HFF-Myc (cell line): ENCODE measurements at places on chromosomes 13 and 19.

GRCh38 chr19:7326105-7326877 lies 22.4 kb upstream of the ARHGEF18 start:
- DNase-seq: no peak

DNA sequence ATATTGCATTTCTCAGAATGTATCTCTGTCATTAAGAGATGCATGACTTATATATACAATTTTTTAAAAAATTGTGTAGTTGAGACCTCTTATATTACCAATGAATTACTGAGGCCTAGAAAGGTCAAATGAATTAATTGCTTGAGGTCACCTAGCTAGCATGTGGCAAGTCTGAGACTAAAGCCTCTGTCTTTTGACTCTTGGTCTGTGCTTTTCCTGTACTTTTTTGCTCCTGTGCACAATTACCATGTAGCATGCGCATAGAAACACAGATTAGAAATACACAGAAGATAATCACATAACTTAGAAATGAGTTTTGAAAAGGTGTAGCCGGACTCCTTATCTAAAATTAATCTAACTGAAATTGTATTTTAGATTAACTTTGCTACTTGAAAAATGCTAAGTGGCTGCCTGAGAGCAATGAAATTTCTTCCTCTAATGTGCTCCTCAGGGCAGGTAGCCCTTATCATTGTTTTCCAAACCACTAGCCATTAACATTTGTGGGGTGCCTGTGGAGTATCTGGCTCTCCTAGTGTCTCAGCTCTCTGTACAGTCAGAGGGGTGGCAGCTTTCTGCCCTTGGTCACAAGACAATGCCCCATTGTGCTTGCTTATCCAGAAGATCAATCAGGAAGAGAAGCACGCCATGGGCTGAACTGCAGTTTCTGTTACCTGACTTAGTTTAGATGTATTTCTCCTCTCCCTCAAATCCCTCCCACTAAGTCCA lies 119.6 kb downstream of the RFC3 start:
- no peak for DNase-seq

GRCh38 chr19:38869836-38870607 lies 8.1 kb downstream of the RINL start:
- peak; percentile 31 for DNase-seq

- no peak for DNase-seq
Measured at GRCh38 chr19:17205237-17206140, 9.7 kb upstream of the USE1 start.

DNA sequence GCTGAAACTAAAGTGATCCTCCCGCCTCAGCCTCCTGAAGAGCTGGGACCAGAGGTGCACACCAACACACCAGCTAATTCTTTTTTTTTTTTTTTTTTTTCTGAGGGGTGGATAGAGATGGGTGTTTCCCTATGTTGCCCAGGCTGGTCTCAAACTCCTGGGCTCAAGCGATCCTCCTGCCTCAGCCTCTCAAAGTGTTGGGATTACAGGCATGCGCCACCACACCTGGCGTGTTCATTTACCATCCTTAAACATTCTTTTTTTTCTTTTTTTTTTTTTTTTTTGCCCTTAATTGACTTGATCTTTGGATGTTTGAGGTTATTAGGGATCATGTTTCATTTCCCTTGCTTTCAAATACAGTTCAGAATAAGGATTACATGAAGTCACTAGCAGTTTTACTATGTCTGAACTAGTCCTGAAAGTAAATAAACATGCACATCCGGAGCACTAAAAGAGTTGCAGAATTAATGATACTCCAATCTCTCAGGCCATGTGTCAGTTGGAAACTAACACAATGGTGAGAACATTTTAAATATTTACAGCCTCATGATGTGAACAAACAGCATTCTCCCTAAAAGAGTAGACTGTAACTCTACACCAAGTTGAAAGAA lies 10.2 kb downstream of the UTP14C start:
- DNase-seq: no peak

DNA sequence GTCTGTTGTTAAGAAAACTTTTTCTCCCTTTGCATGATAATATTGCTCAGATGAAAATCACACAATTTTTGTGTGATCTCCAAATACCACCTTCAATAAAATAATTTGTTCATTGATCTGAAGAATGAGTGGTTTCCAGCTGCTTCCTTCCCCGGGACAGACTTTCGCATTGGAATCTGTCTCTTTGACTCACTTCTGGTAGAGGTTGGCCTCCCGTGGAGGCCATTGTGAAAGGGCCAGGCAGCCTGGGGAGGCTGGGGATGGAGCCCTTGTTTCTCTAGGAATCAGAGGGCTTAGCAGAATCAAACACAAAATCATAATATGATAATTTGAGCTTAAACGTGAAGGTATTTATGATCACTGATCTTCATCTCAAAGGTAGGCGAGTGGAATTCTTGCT lies 135.0 kb upstream of the ZNF536 start:
- DNase-seq: no peak

DNA sequence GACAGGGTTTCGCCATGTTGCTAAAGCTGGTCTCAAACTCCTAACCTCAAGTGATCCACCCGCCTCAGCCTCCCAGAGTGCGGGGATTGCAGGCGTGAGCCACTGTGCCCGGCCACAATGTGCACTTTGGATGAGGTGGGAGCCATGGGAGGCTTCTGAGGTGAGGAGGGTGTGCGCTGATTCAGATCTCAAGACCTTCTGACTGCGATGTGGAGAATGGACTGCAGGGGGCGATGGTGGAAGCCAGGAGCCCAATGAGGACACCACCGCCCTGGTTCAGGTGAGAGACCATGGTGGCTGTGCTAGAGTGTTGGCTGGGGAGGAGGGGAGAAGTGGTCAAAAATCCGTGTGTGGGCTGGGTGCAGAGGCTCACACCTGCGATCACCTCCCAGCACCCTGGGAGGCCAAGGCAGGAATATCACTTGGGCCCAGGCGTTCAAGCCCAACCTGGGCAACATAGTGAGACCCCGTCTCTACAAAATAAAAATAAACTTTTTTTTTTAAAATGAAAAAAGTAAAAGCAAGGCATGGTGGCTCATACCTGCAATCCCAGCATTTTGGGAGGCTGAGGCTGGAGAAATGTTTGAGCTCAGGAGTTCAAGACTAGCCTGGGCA lies 5.6 kb downstream of the INAFM1 start:
- DNase-seq: no peak

DNA sequence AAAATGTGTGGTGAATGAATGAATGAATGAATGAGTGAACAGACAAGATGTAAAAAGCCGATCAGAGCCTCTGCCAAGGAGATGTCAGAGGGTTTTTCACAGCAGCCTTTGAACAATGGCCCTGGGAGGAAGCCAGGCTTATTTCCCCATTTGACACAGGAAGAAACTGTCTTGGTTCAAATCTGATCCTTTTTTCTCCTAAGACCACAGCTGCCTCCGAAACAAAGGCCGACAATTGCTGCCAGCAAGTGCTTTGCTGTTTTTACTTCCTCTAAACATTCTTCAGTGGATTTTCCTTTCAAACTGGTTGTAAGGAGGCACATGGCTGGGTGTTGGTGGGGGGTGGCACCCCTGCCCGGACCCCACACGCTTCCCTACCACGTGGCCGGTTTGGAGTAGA lies 44.2 kb upstream of the HOMER3 start:
- no peak for DNase-seq

- DNase-seq: no peak
Measured at GRCh38 chr13:110445183-110445582, 116.3 kb downstream of the RAB20 start.

GRCh38 chr13:113843864-113844556 lies 19.9 kb downstream of the GAS6 start:
- DNase-seq: no peak

GRCh38 chr13:103276775-103277498 lies 210.7 kb upstream of the SLC10A2 start:
- DNase-seq: no peak

- DNase-seq: no peak
Measured at GRCh38 chr13:27044837-27045570, 126.6 kb downstream of the USP12 start.

DNA sequence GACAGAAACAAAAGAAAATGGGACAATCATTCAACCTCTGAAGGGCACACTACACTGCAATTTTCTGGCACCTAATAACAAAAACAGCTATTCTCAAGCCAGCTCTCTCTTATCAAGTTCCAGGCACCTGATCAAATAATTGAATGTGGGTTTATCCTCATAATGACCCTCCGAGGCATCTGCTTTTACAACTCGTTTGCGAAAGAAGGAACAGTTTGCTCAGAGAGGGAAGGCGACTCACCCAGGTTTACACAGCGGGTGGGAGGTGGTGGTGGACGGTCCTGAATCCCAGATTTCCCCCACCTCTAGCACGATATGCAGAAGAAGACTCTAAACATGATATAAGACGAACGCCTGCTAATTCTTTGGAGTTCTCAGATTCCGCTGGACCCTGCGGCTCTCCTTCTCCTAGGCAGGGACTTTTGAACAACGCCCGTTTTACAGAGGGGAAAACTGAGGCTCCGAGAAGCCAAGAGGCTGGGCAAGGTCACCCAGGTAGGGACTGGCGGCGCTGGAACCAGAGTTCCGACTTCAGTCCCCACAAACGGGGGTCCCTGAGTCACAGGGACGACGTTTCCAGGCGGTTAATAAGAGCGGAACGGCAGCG lies 641 bp downstream of the SGTA start:
- DNase-seq: no peak

GRCh38 chr19:29583196-29583999 lies 22.7 kb upstream of the POP4 start:
- DNase-seq: no peak

DNA sequence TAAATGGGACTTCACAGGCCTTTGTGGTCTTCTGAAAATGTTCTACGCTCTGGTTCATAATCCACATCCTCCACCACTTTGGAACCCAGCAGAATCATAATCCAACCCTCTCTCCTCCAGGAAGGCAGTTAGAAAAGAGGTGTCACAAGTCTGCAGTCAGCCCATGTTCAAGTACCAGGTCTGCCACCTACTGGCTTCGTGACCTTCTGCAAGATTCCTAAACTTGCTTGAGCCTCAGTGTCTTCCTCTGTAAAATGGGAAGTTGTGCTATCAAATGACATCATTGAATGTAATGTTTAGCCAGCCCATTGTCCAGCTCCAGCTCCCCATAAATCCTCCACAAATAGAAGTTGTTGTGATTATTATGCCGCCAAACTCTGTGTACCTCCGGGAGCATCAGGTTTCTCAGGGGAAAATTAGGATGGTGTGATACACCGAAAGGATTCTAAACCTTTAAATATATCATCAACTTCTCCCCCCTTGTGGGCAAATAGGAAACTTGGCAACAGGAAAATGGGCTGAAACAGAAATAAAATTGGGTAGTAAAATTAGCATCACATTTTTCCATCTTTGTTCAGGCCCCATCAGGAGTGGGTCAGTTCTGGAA lies 109.7 kb downstream of the NUFIP1 start:
- DNase-seq: no peak

DNA sequence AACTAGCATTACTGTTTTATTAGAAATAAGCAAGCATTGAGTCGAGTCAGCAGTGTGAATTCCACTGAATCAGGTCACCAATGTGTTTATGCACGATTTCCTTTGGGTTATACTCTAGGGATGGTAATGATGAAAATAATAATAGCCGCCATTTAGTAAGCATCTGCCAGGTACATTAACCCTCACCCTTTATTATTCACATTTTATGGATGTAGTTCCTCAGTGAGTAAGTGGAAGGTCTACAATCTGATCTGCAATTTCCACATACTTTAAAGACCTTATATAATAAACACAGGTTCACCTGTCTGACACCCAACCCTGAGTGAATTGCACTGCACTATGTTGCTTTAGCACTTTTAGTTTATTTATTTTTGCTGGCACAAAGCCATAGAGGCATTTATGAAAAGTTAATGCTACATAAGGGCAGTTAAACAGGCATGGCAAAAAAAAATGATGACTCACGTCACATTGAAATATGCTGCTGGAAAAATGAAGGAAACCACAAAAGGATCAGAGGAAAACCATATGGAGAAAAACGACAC lies 122.4 kb downstream of the TRPC4 start:
- DNase-seq: peak; percentile 63

DNA sequence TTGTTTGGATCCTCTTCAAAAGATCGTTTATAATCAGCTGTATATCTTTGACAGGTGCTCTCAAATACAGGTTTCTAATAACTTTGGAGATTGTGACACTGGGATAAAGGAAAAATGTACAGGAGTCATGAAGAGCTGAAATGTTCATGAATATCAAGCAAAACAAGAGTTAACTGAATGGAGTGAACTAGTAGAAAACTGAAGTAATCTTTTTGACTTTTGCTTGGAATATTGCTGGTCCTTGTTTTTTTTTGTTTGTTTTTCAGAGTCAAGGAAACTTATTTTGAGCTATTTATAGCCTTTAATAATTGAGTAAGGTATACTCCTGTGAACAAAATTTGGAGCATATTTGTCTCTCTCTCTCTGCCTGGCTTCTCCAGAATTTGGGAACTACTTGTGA lies 25.3 kb downstream of the MED4 start:
- no peak for DNase-seq

DNA sequence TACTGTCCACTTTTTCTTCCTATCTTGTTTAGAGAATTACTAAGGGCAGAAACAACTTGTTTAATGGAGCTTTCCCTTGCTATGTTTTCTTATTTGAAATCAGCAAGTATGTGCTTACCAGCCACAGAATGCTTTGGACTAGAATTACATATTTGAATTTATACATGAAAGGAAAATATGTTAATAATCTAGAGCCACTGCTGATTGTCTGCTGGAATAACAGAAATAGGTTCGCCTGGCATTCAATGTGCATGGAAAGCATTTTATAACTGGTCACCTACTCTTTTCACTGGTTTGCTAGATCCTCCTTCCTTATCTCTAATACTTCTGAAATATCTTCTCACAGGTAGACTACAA lies 8.0 kb downstream of the EFNB2 start:
- no peak for DNase-seq

DNA sequence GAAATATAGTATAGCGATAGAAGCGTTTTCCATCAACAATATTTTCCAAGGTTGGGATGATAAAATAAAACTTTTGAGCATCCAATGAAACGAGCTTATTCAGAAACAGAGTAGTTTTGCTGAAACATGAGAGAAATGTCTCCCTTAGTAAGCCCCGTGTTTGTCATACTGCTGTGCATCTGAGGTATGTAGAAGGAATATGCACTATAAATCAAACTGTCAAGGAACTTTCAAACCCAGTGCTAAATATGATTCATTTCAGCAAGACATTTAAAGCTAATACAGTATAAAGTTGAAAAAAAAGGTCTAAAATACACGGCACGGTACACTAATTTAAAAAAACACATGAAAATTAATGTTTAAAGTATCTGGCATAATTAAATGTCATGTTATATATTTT lies 546.2 kb downstream of the SLITRK5 start:
- no peak for DNase-seq

- DNase-seq: no peak
Measured at GRCh38 chr19:2227415-2228156, 8.5 kb downstream of the PLEKHJ1 start.

DNA sequence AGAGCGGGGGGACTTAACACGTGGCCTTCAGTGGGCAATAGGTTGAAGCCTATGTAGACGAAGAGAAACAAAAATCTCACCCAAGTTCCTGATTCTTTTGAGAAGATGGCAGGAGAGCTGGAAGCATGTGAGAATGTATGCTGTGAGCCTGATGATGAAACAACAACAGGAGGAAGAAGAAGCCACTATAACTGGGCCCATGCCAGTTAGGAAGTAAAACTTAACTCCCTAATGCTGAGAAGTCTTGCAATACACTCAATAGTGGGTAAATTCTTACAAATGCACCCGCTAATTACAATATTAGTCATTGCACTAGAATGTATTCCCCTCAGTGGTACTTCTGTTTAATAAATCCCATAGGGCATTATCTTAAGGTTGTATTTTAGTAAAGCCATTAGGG lies 9.1 kb downstream of the PCDH17 start:
- DNase-seq: no peak

GRCh38 chr19:2061495-2062388 lies 10.7 kb upstream of the MKNK2 start:
- DNase-seq: peak; percentile 93
